HS-27A (cell line): ENCODE measurements at places on chromosomes 1 and 21.

DNA sequence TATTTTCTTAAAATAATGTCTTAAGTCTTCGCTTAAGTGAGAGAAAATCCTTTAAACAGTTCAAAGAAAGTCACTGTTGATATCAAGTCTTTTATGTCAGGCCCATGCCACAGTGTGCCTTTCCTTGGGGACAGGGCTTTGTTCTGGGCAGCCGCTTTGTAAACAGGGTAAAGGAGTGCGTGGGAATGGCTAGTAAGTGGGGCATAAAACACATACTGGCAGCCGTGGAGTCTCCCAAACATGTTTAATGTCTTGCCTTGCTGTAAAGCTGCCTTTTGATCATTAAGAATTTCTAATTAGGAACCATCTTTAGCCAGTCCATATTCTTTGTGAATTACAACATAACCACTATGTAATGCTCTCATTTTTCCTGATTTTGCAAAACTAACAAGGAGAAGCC, 99.7 kb downstream of the PHTF1 start:
- DNase-seq, result no peak

- no peak for DNase-seq
Measured at GRCh38 chr1:27332536-27333281, 9.1 kb upstream of the SYTL1 start.

DNA sequence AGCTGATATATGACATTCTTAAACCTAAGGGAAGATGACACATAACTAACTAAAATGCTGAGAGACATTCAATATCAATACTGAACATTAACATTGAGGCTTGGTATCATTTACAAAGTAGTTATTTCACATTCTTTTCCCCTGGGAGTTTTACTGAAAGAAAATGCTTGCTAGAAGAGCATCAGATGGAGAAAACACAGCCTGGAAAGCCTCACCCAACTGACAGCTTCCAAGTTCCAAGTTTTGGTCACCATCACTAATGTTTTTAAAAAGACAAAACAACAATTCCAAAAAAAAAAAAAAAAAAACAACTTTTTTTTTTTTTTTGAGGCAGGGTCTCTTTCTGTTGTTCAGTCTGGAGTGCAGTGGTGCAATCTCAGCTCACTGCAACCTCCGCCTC, 80.6 kb downstream of the DSCAM start:
- DNase-seq, result no peak

DNA sequence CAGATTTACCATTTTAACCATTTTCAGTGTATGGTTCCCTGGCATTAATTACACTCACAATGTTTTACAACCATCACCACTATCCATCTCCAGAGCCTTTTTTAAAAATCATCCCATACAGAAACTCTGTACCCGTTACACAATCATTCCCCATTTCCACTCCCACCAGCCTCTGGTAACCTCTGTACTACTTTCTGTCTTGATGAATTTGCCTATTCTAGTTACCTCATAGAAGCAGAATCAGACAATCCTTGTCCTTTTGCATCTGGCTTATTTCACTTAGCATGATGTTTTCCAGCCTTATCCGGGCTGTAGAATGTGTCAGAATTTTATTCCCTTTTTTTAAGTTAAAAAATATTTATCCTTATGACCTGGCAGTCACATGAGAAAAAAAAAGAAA, 33.0 kb downstream of the PGM1 start:
- no peak for DNase-seq

DNA sequence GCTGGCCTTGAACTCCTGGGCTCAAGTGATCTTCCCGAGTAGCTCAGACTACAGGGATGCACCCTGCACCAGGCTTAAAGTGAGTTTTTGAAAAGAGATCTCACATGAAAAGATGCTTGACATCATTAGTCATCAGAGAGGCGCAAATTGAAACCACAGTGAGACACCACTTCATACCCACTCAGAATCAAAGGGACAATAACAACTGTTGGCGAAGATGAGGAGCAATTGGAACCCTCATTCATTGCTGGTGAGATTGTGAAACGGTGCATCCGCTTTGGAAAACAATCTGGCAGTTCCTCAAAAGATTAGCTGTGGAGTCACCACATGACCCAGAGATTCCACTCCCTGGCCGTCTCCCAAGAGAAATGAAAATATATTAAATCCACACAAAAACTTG, 122.3 kb downstream of the PGBD5 start:
- no peak for DNase-seq

GRCh38 chr1:17958704-17959103, 148.9 kb upstream of the IGSF21 start:
- no peak for DNase-seq

DNA sequence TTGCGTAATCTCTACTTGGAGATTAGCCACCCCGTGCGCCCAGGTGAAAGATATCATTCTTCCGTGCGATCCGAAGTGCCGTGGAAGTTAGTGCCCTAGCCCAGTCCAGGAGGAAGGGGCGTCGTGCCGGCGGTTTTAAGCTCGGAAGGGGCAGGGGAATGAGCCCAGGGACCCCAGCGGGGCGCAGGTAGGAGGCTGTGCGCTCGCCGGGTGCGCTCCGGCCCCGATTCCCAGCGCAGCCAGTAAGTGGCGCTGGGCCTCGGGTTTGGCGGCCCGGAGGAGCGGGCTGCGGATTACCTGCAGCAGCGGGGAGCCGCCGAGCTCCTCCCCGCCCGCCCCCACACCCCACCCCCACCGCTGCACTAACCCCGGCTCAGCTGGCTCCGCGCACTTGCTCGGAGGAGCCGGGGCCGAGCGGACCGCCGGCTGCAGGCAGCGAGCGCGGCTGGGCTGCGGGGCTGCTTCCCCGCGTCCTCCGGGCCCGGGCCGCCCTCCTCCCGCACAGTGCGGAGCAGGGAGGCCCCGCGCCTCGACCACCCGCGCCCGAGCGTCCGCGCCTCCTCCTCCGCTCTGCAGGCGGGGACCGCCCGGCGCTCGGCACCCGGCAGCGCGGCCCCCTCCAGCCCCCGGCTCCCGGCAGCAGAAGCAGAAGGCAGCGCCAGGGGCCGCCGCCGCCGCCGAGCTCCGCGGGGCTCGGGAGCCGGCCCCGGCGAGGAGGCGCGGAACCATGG, at the start of gene RYR2:
TSS of gene RYR2 (plus strand) at position 390 of the 731 bp plus-strand sequence. CDS start at position 728, 338 bp downstream.
- DNase-seq, result no peak

DNA sequence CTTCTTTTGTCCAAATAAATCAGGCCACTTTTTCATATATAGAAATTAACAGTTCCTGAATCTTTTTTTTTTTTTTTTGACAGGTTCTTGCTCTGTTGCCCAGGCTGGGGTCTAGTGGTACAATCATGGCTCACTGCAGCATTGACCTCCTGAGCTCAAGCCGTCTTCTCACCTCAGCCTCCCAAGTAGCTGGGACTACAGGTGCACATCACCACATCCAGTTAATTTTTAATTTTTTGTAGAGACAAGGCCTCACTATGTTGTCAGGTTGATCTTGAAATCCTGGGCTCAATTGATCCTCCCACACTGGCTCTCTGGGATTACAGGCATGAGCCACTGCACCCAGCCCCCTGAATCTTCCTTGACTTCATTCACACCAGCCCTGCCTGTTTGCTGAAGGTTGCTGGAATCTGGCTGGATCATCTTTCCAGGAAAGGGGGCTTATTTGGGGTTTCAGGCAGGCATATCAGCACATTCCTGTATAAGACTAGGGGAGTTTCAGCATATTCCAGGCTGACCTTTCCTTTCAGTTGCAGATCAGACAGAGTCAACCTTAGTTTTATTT, 78.2 kb upstream of the ARHGAP29 start:
- no peak for DNase-seq
